ENCODE measurements at places on chromosomes 7 and 10.

DNA sequence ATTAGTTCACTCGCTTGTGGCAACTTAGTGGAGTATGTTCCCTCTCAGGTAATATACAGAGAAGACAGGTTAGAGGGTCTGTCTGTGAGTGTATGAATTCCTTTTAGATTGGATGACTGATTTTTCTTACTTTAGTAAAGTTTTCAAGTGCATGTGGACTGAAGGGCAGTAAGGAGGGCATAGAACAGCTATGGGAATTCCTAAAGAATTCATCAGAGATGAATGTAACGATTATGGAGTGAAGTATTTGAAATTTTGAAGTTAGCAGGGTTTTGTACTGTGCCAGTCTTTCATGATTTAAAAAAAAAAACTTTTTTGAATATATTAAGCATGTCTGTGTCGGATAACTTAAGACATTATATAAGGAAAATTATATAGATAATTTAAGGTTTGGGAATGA is 15.5 kb downstream of the MAPK8 start:
- no peak for DNase-seq

DNA sequence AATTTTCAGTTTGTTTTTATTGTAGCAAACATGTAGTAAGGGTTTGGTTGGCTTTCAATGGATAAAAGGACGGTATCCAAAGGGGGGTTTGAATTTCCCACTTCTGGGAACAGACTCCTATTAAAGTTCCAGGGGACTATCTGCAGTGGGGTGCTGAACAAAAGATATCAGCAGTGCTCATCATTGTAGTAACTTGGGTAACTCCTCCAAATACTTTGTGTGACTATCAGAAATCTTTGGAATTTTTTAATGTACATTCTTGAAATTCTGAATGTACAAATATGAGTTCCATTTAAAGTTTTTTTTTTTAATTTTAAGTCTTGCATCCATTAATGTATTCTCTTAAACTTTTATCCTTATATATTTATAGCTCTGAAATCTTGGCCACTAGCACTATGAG is 42.1 kb downstream of the CYP51A1 start:
- no peak for DNase-seq

GRCh38 chr10:16521311-16522016 is at the start of gene C1QL3:
Gene C1QL3 (minus strand): TSS chr10:16521879. CDS start chr10:16521065, 814 bp downstream.
- peak; percentile 53 for DNase-seq

DNA sequence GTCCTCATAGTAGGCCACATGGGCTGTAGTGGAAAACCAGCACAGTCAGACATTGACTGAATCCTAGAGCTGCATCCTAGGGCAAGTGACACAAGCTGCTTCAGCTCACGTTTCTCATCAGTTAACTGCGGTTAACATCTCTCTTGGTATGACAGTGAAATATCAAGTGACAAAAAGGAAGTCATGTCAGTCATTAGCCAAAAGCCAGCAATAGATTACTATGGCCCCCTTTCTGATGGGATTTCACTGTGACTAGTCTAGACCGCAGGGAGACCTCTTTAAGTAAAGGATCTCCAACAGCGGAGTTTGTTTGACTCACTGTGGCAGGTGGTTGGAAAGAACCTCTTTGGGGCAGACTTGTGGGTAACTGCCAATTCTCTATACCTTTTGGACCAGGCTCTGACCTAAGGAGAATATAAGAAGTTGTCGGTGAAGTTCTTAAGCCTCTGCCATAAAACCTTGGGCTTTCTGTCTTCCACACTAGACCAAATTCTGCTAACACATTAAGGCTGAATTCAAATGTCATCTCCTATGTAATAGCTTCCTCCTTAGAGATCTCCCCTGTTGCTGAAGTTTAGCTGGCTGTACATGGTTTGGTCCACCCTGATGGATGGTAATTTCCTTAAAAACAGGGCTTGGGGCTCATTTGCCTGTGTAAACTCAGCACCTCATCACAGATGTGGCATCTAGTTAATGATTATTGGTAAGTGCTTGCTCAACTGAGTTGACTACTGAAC is 115.3 kb downstream of the SGMS1 start:
- DNase-seq, result no peak

DNA sequence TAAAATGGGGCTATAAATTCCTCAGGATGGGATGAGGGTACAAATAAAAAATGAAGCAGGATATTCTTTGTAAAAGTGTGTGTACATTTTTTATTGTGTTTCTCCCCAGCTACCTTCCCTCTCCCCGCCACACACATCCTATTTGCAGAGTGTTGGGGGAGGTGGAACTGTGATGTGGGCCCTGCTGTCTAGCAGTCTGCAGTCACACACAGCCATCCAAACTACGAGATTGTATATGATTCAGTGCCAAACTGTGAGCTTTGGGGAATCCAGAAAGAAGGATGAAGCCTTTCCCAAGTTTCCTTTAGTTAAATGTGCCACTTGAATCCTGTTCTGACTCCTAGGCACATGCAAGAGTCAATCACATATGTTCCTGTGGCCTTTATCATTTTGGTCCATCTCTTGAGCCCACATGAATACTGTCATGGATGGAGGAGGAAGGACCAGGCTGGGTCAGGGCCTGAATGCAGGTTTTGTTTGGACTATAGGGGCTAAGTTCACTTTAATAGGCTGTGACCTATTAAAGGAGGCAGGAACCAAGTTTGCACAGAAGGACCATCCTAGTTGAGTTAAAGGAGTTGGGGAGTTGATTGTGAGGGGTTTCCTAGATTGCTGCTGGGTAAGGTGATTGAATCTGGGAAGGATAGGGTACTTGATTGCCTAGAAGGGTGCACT is 1.1 kb upstream of the SEMA4G start:
- DNase-seq, result no peak

- no peak for DNase-seq
Observed at GRCh38 chr10:33878238-33878786, 543.8 kb upstream of the NRP1 start.

- DNase-seq, result no peak
Observed at GRCh38 chr10:113736576-113736975, 14.9 kb upstream of the PLEKHS1 start.

DNA sequence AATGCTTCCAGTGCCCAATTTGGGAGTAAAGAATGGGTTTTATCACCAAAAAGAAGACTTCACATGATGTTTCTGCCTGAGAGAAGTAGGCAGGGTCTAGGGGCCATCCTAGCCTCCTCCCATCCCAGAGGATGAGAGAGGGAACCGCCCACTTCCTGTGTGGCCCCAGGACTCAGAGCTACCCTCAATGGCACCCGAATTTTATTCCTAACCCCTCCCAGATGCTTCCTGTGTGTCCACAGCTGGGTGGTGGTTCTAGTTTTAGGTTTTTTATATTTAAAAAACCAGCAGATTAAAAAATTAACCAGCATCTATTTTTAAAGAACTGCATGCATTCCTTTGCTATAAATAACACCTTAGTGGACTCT is 583.5 kb downstream of the PTPRN2 start:
- no peak for DNase-seq

- no peak for DNase-seq
Observed at GRCh38 chr10:48514916-48515315, 90.0 kb downstream of the ARHGAP22 start.

DNA sequence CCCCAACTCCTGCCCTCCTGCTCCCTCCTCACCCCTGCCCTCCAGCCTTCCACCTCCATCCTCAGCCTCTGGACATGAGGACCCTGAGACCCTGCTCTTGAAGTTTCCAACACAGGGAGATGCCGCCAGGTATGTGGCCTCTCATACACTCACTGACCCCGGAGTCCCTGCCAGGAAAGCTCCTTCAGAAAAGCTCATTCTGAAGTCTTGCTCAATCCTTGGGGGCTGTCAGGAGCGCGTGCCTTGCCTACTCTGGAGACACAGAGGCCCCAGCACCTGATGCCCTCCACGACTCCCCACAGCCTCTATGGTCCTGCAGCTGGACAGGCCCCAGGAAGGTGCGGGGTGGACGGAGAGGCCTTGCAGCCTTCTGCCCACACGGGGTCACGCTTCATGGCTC is 11.0 kb downstream of the NUDT1 start:
- no peak for DNase-seq

DNA sequence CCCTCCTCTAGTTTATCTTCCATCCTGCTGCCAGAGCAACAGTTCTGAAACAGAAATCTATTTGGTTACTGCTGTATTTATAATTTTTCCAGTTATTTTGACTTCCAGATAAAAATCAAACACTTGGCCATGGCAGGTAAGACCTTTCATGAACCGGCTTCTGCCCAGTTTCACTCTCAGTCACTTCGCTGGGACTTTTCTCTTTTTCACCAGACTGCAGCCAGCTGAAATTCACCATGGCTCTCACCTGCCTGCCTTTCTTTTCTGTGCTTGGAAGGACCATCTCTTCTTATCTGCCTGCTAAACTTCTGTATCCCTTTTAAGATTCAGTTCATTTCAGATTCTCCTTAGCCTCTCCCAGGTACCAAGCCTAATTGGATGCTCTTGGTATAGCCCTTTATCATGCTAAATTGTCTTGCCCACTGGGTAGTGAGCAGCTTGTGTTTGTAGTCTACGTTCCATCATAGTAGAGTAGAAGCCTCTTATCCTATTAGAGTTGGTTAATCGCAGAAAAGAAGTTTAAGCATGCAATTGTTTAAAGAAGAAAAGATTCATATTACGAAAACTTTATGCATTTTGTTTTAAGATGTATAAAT is 71.7 kb downstream of the TAF3 start:
- DNase-seq, result no peak

DNA sequence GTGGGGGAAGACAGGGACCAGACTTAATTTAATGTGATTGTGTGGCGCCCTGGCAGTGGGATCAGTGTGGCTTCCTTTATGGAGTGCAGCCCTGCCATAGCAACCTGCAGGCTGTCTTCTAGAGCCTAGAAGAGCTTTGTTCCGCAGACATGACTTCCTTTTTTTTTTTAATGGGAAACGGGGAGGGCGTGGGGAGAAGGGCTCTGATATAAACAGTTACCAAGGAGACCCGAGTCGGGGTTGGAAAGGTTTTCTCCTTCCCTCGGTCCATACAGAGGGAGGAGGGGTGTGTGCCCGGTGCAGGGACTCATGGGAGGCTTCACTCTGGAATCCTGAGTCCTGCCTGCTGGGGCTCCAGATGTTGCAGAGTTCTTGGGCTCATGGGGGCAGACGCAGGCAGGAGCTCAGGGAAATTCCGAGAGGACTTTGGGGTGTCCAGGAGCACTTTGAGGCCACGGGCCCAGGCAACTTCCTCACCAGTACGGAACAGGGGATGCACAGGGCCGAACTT is 26.9 kb downstream of the TMEM120A start:
- DNase-seq, result no peak

DNA sequence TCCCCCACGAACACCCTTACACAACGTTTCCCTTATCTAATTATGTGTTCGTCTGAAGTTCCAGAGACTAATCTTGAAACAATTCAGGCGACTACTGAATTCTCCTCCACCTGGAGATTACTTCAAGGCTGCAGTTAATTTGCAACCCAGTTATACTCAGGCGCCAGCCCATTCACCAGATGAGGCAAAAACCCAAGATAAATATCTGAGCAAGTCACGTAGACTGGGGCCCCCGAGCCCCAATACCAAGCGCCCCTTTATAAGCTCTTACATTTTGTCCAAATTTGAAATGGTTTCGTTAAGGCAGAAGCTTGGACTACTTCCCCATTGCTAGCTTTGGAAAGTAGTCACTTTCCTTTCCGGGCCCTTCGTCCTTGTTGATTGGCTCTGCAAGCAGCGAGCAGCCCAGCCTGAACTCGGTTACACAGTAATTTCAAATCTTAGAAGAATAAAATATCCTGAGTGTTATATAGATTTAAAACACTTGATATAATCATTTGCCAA is 1.2 kb downstream of the TPK1 start:
- DNase-seq, result no peak

GRCh38 chr10:116850058-116850611 is 836 bp downstream of the ENO4 start:
- DNase-seq, result no peak

- no peak for DNase-seq
Observed at GRCh38 chr7:16356301-16356958, 64.9 kb downstream of the CRPPA start.

GRCh38 chr10:11553773-11554381 is 57.6 kb downstream of the USP6NL start:
- DNase-seq, result no peak

- DNase-seq, result no peak
Observed at GRCh38 chr7:780516-780915, 51.8 kb upstream of the SUN1 start.

DNA sequence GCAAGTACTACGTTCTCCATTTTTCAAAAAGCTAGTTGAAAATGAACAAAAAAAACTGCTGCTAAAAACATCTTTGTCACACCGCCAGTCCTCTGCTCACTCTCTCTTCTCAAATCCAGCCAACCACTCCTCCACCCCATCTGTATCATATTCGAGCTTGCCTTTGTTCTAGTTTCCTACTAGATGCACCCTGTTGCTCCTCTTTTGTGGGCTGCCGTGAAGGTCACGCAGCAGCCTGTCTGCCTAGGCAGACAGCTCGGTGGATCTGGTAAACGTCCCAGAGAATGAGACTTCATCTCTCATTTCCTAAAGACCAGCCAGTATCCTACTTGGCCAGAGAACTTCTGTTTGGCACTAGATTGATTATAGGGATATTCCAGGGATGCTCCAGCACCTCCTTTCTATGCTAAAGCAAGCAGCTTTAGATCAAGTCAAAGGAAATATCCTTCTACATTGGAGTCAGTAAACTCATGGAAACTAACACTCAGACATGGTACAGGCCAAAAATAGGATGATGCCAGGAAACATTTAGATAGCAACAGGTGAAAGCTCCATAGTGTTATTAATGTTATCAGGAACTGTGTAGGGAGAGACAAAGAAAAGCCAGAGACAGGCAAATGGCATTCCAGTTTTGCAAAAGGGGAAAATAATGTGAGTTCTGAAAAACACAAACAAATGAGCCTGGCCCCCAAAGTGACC is 8.7 kb upstream of the PLXNA4 start:
- no peak for DNase-seq

GRCh38 chr7:91031757-91032156 is 232.5 kb upstream of the FZD1 start:
- no peak for DNase-seq

GRCh38 chr10:59175538-59176240 is 754 bp upstream of the PHYHIPL start:
- DNase-seq, result no peak

DNA sequence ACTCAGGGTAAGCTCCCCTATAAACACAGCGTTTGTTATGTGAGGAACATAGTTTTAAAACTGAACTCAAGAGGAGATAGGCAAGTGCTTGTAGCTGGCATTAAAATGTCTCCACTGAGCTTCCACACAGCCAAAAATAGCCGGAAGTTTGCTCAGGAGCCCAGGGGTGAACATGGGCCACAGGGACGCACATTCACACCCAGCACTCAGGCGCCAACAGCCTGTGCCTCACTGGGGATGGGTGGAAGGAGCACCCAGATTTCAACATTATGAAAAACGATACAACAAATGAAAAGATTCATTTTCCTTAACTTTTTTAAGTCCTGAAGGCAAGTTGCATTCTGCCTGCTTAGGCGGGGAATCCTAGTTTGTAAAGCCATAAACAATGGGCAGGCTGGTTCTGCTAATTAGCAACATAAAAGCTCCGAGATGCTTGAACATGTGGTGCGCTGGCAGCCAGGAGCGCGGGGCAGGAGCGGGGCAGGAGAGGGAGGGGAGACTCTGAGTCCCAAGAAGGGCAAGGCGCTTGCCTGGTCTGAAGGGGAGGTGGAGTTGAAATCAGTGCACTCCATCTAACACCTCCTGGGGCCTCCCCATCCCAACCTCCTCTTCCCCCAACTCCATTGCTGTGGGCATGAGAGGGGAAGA is 235.9 kb downstream of the COBL start:
- DNase-seq, result no peak

GRCh38 chr10:63157845-63158624 is 24.9 kb downstream of the NRBF2 start:
- no peak for DNase-seq

- DNase-seq, result no peak
Observed at GRCh38 chr7:142436601-142437000, 178.7 kb upstream of the PRSS58 start.
